Stimulated activated CD4-positive, alpha-beta T cell treated with anti-CD3 and anti-CD28 coated beads, Interleukin-1b, Interleukin-23, amount 100 ng/mL, for 24 hours (primary cell): ENCODE measurements at places on chromosomes 6 and 20.

DNA sequence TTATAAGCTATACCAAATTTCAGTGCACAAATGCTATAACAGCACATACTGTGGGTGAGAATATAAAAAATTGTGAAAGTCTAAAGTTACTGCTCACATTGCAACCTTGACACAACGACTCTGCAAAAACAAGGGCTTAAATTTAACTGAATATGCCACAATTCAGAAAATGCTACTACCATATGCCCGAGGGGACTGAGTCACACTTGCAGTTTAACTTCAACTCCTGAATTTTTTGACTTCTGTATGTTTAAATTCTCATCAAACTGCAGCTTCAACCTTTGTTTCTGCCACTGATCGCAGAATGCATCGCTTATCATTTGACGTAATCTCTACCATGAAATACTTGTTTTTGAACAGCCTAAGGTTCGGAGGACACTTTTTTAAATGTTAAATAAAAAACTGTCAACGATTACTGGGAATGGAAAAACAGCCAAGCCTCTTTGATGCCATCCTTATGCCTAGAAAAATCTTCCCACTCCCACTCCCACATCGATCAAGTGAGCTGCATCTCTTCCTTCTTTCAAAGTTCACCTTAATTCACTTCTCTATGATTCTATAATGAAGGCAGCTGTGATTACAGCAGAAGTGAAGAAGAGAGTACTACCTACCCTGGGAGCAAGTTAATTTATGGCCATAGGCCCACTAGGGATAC, 136.5 kb downstream of the ATXN1 start:
- DNase-seq: no peak

GRCh38 chr6:135225911-135226310, 44.8 kb downstream of the MYB start:
- DNase-seq: no peak

GRCh38 chr6:111653979-111654378, 48.3 kb upstream of the TRAF3IP2 start:
- DNase-seq: no peak

DNA sequence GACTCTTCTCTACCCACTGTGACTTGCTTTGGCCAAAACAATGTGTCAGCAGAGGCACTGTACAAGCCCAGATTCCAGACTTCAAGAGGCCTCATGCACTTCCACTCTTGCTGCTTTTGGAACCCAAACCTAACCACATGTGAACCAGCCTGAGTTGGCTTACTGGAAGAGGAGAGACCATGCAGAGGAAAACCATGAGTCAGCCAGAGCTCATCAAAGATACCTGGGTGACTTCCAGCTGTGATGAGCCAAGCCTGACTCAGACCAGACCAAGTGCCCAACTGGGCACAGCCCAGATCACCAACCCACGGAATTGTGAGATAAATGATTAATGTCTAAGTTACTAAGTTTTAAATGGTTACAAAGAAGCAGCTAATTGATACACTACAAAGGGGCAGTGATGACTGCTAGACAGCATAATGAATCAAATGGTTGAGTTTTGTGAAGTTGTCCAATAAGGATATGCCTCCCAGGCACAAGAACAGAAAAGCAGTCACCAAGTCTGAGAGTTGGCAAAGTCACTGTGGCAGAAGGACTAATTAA, 16.2 kb upstream of the BEND6 start:
- peak; percentile 11 for DNase-seq

- DNase-seq: no peak
Observed at GRCh38 chr6:5665667-5666066, 341.1 kb downstream of the NRN1 start.

GRCh38 chr6:34836451-34836850, 44.6 kb downstream of the BLTP3A start:
- DNase-seq: no peak

DNA sequence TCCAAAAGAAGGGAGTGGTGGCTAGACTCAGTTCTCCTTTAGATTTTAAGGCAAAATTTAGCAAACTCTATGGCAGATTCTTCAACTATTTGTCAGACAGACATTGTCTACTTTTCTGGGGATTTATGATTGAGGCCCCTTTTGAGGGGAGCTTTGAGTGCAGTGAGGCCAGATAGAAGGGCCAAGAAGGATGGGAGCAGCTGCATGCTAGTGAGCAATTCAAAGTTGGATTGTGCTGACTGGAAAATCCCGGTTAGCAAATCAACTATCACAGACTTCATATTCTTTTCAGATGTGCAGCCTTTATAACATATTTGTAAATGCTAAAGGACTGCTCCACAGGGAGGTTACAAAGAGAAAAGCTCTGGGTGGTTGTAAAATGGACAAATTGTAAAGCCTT, 35.0 kb upstream of the ESR1 start:
- no peak for DNase-seq

- no peak for DNase-seq
Observed at GRCh38 chr6:72421387-72421786, 200.5 kb upstream of the KCNQ5 start.

DNA sequence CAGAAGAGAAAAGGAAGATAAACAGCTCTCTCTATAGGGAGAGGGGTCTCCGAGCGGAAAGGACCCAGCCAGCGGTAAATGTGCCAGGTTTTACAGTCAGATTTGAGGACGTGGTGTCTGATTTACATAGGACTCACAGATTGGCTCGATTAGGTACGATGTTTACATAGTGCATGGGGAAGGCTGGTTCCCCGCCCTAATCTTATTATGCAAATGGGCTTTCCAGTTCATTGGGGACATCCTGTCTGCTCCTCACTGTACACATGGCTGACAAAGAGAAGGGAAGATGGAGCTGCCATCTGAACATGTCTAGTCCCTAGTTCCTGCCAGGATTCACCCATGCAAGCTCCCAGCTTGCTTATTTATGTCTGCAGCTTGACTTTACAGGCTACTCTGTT, 119.9 kb downstream of the RNF144B start:
- no peak for DNase-seq

DNA sequence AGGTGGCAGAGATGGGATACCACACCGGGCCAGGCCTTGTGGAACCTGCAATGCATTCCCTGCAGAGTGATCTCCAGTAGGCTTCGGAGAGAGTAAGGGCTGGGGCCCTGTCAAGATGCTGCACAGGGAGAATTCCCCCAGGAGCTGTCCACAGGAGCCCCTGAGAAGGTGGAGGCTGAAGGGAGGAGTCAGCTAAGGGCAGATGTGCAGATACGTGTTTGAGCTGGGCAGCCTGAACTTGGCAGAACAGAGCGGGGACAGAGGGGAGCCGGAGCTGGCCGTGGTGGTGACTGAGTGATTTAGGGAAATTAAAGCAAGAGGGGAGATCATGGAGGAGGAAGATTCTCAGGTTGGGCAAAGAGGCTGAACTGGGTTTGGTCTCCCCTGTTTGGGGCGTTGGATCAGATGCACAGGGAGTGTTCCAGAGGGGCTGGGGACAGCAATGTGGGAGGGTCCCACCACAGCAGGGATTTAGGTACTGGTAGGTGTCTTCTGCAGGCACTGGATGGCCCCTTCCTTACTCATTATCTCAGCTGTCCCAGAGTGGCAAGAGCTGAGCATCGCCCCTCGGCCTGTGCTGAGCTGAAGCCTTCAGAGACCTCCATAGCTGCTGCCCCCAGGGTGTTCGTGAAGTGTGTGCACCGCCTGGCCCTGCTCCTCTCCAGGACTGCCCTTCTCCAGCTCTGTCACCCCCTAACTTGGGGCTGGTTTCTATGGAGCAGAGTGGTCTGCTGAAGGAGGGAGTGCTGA, 3.8 kb upstream of the NCR2 start:
- no peak for DNase-seq

- no peak for DNase-seq
Observed at GRCh38 chr20:11807054-11808048, 110.3 kb upstream of the BTBD3 start.

DNA sequence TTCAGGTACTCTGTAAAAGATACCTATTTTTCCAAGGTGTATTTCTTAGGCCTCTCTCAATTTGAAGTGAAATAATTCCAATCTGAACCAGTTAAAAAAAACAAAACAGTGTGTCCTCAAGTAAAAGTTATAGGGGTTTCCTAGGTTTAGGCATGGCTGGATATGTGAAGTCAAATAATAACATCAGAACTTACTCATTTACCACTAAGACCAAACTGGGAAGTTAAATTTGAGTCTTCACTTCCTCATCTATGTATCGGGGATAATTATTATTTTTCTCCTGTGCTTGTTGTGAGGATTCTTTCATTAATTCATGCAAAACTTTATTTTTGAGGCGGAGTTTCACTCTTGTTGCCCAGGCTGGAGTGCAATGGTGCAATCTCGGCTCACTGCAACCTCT, 86.2 kb upstream of the PTPRK start:
- no peak for DNase-seq

DNA sequence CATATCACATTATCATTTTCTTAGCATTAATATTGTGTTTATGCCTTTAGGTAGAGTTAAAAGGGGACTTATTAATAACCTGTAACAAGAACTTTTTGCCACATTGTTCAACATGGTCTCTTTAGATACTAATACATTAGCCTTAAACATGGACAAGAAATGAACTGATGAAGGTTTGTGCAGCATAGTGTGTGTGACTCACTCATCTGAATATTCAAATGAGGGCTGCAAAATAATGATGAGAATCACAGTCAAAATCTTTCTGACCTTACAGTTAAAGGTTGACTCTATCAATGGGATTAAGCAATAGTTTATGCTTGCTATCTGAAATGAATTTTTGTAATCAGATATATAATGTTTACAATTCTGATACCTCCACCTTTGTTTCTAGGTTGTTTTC, 1189.3 kb upstream of the CITED2 start:
- DNase-seq: no peak

GRCh38 chr6:115958958-115959357, 101.7 kb downstream of the FRK start:
- DNase-seq: no peak

DNA sequence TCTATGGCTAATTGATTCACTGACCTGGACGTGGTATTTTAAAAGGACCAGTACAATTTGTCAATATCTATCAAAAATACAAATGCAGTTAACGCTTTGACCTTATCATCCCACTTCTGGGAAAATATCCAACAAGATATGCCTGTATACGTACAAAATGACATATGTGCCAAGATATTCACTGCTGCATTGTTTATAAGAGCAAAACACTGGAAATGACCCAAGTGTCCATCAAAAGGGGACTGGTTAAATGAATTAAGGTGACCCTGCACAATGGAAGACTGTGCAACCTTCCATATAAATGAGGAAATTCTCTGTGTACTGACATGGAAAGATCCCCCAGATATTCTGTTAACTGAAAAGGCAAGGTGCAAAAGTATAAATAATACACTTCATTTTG, 13.9 kb downstream of the TRAM2 start:
- no peak for DNase-seq

GRCh38 chr6:145727817-145728388, 7.4 kb downstream of the EPM2A start:
- no peak for DNase-seq

DNA sequence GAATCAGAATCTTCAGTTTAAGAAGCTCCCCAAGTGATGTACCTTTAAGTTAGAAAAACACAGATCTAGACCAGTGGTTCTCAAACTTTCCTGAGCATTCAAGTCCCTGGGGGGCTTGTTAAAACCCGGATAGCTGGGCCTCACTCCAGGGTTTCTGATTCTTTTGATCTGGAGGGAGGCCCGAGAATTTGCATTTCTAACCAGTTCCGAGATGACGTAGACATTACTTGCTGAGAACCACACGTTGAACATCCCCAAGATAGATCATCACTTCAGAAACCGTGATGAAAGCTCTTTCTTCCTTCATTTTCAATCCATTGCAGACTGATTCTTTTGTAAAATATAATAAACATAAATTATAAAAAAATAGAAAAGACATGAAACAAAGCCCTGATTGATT, 40.7 kb upstream of the KIF16B start:
- DNase-seq: no peak

- DNase-seq: no peak
Observed at GRCh38 chr6:149913540-149914240, 9.2 kb downstream of the RAET1G start.

DNA sequence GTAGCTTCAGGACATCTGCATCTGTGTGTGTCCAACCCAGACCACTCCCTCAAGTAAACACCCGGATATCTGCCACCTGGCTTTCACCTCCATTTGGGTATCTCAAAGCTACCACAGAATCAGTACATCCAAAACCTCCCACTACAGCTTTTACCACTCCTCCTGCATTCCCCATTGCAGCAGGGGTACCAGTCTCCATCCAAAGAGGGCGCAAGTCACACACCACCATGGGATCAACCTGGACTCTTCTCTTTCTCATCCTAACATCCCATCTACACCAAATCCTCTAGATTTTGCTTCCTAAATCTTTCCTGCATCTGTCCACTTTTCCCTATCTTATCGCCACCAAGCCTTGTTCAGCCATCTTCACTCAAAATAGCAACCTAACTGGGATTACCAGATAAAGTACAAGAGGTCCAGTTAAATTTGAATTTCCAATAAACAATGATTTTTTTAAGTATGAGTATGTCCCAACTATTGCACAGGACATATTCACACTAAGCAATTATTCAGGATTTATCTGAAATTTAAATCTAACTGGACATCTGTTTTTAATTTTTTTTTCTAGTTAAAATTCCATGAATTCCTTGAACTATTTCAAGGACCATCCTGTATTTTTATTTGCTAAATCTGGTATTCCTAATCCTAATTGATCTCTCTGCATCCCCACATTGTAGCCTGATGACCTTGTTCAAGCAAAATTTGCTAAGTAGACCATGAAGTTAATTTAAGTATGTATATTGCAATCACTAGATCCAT, 164.3 kb upstream of the MLN start:
- DNase-seq: no peak

DNA sequence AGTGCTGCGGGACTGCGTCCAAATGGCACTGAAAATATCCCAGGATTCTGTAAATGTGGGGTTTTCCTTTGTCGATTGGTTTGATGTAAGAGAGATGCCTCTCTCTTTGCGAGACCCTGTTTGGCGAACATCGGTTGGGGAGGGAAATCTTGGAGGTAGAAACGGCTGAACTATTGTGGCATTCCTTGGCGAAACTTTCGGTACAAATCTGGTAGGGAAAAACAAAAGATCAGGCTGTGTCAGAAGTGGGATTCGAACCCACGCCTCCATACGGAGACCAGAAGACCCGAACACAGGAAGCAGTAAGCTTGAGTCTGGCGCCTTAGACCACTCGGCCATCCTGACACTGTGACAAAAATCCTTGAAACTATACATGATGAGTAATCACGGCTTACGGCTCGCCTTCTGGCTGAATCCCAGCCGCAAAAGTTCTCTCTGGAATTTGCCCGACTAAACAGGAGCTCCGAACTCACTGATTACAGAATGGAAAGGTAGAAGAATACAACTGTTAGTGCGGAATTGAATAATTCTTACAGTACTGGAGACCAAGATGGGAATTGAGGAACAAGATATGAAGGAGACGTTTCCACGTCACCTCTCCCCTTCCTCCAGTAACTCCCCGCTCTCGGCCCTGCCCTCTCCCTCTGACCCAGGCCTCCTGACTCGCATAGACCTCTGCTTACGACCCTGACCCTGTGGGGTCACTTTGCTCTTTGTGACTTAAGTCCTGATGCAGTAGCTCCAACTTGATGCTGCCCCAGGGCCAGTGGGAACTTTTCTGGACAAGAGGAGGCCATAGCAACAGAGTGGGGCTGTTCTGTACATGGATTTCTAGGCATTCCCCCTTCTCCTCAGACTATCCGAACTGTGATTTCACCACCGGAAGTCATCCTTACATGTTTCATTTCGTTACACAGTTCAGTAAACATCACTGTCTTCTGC, 132.8 kb upstream of the ZNF184 start:
- no peak for DNase-seq

- no peak for DNase-seq
Observed at GRCh38 chr6:105459049-105459448, 56.2 kb upstream of the PREP start.
